ENCODE measurements at places on chromosomes 11 and 22.

DNA sequence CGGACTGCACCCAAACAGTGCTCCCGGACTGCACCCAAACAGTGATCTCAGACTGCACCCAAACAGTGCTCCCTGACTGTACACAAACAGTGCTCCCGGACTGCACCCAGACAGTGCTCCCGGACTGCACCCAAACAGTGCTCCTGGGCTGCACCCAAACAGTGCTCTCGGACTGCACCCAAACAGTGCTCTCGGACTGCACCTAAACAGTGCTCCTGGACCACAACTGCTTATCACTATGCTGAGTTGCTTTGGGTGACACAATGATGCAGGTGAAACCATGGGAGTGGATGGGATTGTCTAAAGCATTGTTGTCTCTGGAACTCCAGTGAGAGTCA is 90.4 kb downstream of the FBXO7 start:
- DNase-seq = no peak

- no peak for DNase-seq
Measured at GRCh38 chr22:24424001-24424900, 3.1 kb upstream of the ADORA2A start.

DNA sequence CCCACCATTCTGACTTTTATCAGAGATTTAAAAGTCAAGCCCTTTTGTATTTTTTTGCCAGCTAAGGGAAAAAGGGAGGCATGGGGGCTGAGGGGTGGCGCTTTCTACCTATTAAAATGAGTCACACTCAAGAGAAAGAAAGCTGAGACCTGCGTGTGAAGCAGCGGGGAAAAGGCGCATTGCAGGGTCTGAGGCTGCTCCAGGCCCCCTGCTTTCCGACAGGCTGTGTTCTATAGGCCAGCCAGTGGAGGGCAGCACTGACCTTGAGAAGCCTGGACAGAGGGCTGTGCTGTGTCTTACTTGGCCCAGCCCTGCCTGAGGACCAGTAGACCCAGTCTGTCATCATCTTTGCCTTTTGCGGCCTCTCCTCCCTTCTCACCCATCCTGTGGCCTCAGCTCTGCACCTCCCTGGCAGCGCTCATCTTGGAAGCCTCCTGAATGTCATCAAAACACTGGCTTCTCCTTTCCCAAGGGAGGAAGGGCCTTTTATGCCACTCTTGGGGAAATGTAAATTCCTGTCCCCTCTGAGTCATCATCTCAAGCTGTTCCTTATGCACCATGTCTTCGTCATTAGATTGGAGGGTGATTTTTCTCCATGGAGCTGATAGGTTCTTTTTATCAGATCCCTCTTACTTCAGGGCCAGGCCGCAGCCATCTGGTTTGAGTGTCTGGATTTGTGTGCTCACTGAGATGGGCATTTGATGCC is 12.6 kb upstream of the MAPK8IP1 start:
- peak; percentile 14 for DNase-seq

- DNase-seq = no peak
Measured at GRCh38 chr11:69217276-69218105, 61.8 kb downstream of the SMIM38 start.

- DNase-seq = no peak
Measured at GRCh38 chr11:60855726-60856633, at the start of gene PTGDR2. Gene PTGDR2, minus strand, starts transcription at chr11:60855950. Its CDS starts 2,228 bp downstream, at chr11:60853722.

GRCh38 chr11:56624661-56625110 is 10.0 kb upstream of the OR5M1 start:
- no peak for DNase-seq

GRCh38 chr22:31585161-31585859 is 76.7 kb downstream of the PISD start:
- DNase-seq = no peak

DNA sequence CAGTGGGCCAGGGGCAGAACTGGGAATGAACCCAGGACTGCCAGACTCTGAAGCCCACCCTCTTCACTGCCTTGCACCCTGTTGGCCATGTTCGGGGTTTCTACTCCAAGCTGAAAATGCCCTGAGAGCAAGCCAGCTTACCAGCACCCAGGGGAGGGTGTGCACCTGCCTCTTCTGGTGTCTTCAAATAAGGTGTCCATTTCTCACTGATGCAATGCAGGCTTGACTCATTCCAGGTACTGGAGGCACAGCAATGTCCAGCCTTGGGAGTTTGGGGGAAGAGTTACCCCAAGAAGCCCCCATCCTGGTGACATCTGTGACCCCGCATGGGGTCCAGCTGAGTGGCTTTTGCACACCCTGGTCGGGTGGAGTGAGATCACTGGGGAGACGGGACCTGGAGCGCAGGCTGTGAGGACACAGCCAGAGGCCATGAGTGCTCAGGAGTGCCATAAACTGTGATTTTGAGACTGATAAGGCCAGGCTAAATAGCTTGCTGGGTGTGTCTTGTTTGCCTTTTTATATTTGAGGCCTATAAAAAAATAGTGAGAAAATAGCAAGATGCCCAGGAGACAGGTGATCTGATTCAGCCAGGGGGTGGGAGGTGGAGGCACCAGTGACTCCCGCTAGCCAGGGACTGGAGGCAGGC is 4.6 kb upstream of the CERK start:
- DNase-seq = no peak

DNA sequence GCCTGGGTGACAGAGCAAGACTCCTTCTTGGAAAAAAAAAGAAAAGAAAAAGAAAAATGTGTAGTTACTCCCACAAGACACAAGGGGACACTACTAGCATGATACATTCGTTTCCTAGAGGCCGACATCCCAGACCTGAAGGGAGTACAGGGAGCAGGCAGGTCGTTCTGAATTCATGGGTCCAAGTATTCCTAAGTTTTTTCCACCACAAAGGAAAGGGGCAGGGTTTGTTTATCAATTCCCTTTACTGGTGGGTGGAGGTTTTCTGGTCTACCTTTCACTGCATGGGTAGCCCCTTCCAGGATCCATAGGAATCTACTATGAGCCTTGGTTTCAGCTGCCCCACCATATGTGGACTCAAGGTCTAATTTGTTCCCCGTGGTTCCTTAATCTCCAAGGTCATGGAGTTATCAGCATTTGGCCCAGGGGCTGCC is 11.8 kb downstream of the TIGD3 start:
- peak; percentile 89 for DNase-seq

DNA sequence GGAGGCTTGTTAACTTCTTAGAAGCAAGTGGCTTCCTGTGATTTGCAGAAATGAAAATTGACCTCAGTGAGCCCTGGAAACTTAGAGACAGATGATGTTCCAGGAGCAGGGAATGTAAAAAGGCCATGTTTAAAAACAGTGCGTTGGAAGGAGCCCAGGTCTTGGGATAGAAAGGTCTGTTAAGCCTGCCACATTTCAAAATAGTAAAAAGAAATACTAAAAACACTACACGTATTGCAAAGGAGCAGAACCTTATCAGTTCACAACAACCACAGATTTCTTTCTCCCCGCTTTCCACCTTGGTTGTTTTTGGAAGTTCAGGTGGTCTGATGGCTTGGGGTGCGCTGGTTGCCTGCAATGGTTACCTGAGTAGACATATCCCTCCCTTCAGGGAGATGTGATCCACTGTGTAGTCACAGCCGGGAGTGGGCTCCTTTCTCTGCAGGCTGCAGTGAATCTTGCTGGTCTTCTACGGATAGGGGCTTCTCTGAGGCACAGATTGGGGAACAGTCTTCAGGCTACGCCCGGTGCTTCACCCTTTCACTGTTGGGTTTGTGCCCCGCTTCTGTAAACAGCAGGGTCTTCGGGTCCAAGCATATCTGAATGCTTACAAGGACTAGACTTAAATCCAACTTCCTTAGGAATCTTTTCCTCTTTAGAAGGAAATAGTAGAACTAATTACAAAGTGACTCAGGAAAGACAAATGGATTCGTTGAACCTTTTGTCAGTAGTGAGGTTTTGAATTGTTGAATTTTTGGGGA is 1.9 kb downstream of the TEAD1 start:
- DNase-seq = no peak

GRCh38 chr11:33350287-33350686 is 93.1 kb downstream of the HIPK3 start:
- DNase-seq = no peak

GRCh38 chr11:47506373-47506772 is 46.6 kb downstream of the CELF1 start:
- no peak for DNase-seq

DNA sequence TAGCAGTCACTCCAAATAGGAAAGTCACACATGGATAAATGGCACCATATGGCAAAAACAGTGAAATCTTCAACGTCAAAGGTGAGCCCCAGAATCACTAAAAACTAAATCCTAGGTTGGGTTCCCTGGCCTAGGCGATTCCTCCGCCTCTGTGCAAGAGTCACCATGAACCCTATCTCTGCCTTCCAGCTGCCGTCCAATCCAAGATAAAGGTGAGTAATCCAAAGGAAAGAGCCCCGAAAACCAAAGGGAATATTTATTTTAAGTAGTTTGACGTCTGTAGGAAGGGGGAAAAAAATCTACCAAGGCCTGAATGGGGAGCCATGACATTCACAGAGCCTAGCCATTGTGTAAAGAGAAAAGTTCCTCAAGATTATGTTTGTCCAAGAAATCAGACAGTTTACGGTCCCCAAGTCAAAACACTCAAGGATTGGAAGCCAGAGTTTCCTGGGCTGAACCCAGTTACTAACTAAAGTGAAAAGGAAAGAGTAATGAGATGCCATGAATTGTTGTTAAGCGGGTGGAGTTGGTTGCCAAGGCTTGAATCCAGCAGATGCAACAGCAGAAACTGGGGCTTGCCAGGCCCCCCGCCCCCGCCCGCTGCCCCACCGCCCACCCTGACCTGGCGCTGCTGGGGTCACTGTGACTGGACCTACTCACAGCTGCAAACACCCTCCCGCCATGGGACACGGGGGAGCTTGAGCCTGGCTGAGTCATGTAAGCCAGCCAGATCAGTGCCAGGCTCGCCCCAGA is 39.7 kb upstream of the ETS1 start:
- DNase-seq = no peak

GRCh38 chr11:100867606-100868005 is 180.5 kb downstream of the ARHGAP42 start:
- DNase-seq = no peak

- DNase-seq = peak; percentile 72
Measured at GRCh38 chr22:50310031-50310722, 2.7 kb upstream of the PLXNB2 start.

DNA sequence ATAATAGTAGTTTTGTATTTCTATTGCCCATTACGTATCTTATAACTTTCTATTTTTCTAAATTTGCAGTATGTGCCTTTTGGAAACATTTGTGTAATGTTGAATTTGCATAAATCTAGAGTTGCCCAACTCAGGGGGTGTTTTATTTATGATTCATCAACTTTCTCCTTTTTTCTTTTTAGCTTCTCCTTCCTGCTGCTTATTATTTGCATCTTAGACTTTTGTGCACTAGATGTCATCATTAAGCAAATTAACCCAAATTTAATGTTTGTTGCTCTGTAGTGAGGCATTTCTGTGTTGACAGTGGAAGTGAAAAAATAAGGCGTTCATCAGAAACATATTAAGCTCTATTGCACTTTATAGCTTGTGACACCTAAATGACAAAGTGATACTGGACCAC is 56.2 kb upstream of the ZBED5 start:
- no peak for DNase-seq

GRCh38 chr11:120563703-120564572 is 52.4 kb downstream of the GRIK4 start:
- DNase-seq = no peak

GRCh38 chr11:33690290-33691065 is 10.1 kb downstream of the C11orf91 start:
- DNase-seq = no peak

DNA sequence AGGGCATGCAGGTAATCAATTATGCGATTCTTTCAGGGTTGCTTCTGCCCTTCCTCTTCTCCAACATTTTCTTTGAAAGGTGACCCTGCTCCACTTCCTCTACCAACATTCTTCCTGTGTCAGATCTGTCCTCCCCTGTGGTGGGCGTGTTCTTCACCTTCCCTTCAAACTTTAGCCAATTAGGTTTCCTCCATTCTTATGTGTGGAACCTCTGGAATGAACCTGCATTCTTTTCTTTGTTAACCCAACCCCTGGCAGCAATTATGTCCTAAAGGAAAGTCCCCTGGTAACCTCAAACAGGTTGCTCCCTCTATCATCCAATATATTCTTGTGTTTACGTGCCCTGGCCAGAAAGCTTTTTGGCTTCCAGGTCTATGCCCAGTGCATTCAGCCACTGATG is 22.4 kb downstream of the KIRREL3 start:
- no peak for DNase-seq

DNA sequence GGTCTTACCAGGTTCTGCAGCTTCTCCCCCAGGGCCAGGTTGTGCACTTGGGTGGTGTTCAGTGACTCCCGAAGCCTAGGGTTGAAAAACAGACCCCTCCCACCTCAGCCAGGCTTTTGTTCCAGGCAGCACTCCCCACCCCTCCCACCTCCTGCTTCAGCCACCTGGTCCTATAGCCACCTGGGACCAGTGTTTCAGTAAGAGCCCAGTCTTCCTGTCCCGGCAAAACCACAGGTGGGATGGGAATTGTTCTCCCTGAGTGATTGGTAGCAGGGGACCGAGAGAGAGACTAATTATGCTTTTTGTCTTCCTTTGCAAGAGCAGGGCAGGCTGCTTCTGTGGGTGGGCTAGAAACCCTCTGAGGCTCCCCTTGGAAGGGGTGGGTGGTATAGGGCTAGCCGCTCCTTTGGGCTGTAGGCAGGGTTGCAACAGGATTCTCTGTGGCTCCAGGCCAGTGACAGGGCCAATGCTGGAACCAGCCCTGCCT is 8.5 kb upstream of the NAALADL1 start:
- DNase-seq = peak; percentile 55

GRCh38 chr11:80862011-80862410 is 1421.2 kb upstream of the TENM4 start:
- no peak for DNase-seq

DNA sequence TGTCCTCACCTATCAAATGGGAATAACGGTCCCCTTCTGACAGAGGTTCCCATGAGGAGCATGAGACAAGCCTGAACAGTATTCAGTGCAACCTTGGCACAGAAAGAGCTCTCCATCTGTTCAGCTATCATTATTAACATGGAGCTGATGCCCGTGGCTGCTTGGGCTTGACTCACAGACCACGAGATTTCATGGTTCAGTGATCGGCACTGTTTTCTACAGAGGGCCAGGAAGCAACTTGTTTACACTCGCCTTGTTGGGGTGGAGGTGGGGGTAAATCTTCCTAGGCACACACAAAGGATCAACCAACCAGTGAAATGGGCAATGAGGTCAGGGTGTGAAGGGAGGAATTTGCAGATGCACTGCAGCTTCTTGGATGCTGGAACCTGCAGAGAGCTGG is 88.2 kb downstream of the CWC15 start:
- DNase-seq = peak; percentile 20

- no peak for DNase-seq
Measured at GRCh38 chr11:10488934-10489691, 34.0 kb downstream of the AMPD3 start.

Measured in NCI-H510A treated with DMSO at 0.1 percent for 48 hours (cell line).